ENCODE measurements at places on chromosomes 5 and 9.

- no peak for DNase-seq
Measured at GRCh38 chr9:121261755-121262154, 6.2 kb upstream of the GSN start.

DNA sequence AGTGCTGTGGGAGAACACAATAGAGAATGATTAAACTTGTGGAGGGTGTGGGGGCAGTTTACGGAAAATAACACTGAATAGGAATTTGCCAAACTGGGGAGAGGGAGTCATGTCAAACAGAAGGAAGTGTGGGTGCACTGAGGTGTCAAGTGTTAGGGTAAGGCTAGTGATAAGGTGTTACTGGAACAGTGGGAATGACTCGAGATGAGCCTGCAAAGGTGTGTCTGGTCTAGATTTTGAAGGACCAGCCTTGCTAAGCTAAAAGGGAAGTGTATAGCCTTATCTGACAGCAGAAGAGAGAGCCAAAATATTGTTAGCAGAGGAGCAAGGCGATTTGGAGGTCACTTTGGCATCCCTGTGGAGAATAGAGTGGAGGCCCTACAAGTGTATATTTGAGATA is 4.2 kb downstream of the CNOT6 start:
- no peak for DNase-seq

GRCh38 chr5:107869438-107870115 is 198.8 kb upstream of the EFNA5 start:
- DNase-seq, result no peak

DNA sequence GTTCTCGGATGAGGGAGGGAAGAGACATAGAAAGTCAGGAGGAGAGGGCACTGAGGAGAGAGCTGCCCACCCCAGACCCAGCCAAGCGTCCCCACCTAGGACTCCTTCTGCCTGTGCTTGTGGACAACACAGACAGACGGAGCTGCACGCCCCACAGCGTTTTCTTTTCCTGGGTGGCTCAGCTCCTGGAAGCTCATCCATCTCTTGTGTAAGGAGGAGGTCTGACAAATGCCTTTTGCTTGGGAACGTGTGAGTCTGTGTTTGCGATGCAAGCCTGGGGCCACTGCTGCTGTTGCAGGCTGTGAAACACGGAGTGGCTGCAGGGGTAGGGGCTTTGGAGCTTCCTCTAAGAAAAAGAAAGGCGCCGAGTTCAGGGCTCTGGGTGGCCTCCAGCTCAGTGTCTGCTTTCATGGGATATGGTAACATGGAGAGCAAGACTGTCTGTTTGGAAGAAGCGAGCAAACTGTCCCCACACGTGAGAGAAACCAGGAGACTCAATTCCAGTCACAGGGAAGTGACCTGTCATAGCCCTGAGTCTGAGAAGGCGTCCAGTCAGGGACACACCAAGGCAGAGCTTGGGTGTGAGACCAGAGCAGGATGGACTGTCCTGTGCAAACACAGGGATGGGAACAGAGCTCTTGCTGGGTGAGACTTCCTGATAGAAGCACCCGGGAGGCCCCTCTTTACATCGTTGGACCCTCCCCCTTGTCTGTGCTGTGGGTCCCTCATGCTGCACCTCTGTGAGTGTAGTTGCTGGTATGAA is 42.7 kb downstream of the GADD45G start:
- no peak for DNase-seq

All from spinal cord (tissue), 10 donors.